ENCODE measurements at places on chromosomes 12 and 14.

- DNase-seq, result no peak
These were observed 8.2 kb downstream of the NOC4L start for GRCh38 chr12:132152411-132152821.

- peak; percentile 35 for DNase-seq
These were observed 11.0 kb downstream of the ITPR2 start for GRCh38 chr12:26822026-26822425.

- DNase-seq, result no peak
These were observed 133.8 kb downstream of the BCAT1 start for GRCh38 chr12:24815114-24815423.

- DNase-seq, result peak; percentile 63
These were observed 33.4 kb upstream of the SYNDIG1L start for GRCh38 chr14:74459289-74459946.

DNA sequence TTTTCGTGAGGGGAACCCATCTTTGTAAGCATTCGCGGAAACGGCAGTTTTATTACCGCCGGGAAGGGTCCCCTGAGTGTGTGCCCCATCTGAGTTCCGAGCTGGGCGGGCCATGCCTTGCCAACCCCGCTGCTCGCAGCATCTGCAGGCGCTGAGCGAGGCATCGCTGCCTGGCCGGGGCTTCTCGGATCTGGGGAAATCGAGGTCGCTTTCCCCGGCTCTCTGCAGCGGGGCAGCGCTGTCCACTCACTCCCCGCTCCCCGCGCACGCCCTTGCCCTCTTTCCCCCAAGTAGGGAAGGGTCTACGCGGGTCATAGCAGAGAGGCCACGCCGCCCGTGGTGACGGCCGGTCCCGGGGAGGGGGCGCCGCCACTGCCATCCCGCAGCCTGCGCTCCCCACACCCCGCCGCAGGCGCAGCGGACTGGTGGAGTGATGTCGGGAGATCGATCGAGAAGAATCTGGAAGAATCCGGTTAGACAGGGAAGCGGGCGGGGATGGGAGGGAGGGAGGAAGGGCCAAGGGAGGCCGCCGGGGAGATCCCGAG is 507 bp upstream of the FKBP4 start:
- no peak for DNase-seq

- DNase-seq, result no peak
These were observed 17.9 kb upstream of the PTGR2 start for GRCh38 chr14:73833530-73834260.

GRCh38 chr12:64608901-64609535 is 1.3 kb upstream of the RASSF3 start:
- DNase-seq, result peak; percentile 86

GRCh38 chr12:85606455-85606854 is 229.8 kb downstream of the RASSF9 start:
- no peak for DNase-seq

DNA sequence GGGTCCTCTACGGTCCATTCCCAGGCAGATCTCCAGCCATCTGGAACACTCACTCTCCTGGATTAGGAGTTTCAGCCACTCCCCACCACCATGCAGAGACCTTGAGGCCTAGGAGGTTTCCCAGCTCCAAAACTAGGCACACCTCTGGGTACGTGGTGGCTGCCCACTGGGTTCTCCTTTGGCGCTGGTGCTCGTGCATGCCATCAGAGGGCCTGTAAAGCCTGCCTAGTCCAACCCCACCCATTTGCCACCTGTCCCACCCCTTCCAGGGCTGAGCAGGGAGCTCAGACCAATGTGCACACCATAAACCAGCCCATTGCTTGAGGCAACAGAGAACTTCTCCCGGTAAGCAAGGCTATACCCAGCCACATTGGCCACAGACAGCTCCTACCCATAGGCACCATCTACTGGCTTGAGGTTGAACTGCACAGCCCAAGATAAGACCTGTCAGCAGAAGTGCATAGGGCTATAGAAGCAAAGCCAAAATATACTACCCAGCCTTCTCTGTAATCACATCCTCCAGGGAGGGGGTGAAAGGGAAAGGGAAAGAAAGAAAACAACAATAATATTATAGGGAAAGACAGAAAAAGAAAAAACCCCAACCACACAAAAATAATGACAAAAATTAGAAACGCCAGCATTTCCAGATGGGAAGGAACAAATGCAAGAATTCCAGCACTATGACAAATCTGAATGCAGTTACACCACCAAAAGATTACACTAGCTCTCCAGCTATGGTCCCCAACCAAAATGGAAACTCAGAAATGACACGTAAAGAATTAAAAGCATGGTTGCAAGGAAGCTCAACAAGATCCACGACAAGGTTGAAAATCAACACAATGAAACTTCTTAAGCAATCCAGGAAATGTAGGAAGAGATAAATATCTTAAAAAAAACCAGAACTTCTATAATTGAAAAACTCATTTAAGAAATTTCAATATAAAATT is 111.9 kb upstream of the CCDC175 start:
- DNase-seq, result peak; percentile 94

DNA sequence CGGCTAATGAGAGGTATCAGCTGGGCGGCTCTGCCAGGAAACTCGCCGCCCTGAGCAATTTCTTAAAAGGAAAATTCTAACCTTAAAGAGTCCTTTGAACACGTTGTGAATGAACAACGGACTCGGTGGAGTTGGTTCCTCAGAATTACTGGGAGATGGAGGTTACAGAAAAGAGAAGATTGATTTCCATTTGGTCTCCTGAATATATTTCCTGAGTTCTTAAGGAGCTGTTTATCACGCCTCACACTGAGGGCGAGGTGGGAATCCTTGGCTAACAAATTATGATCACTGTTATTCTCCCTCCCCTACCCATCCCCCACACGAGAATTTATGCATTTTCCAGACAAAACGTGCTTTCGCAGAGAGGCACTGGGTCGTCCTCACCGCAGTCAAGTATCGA is 194.5 kb upstream of the C14orf180 start:
- no peak for DNase-seq

DNA sequence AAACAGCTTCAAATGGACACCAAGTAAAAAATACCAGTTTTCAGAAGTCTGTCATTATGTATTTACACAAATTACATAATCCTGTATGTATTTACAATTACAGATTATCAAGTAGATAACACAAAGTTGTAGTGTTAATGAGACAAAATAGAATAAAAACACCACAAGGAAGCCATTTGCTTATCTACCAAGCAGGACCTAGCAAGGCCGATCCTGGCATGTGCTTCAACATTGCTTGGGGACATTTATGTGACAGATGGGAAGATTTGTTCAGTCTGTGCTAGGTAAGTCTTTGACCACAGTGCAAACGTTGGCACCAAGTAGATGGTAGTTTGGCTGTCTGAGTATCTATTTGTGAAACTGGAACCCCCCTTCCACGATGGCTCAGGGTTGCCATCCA is 35.8 kb downstream of the BCAT1 start:
- no peak for DNase-seq

- DNase-seq, result no peak
These were observed 512 bp downstream of the PDE1B start for GRCh38 chr12:54549774-54550451.

- no peak for DNase-seq
These were observed 45.6 kb downstream of the PITPNM2 start for GRCh38 chr12:123105211-123105826.

GRCh38 chr12:6632026-6632983 is 3.5 kb downstream of the LPAR5 start:
- no peak for DNase-seq

DNA sequence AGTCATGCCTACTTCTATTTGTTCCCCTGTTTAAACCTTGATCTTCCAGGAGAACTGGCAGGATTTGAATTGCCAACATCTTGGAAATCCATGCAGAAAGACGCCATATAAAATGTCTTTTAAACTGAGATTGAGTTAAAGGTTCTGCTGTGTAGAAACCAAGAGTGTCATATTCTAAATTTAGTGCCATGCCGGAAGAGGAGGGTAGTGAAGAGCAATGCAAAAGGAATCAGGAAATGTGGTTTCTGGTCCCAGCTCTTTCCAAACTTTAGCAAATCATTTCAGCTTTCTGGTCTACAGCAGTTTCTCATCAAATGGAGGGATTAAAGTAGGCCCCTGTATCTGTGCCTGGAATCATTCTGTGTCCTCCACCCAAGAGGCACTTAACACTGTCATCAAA is 85.7 kb downstream of the BTG1 start:
- DNase-seq, result peak; percentile 59

DNA sequence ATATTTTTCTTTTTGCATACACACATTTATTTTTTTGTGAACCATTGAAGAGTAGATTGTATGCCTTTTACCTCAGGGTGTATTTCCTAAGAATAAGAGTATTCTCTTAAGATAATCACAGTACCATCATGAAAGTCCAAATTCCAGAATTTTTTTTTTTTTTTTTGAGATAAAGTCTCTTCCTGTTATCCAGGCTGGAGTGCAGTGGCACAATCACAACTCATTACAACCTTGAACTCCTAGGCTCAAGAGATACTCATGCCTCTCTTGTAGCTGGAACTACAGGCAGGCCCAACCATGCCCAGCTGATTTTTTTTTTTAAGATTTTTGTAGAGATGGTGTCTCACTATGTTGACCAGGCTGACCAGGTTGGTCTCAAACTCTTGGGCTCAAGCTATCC is 10.9 kb downstream of the FRS2 start:
- no peak for DNase-seq

GRCh38 chr12:59643550-59643949 is 47.7 kb downstream of the SLC16A7 start:
- no peak for DNase-seq

- no peak for DNase-seq
These were observed 429.9 kb downstream of the NELL2 start for GRCh38 chr12:44446181-44446580.

DNA sequence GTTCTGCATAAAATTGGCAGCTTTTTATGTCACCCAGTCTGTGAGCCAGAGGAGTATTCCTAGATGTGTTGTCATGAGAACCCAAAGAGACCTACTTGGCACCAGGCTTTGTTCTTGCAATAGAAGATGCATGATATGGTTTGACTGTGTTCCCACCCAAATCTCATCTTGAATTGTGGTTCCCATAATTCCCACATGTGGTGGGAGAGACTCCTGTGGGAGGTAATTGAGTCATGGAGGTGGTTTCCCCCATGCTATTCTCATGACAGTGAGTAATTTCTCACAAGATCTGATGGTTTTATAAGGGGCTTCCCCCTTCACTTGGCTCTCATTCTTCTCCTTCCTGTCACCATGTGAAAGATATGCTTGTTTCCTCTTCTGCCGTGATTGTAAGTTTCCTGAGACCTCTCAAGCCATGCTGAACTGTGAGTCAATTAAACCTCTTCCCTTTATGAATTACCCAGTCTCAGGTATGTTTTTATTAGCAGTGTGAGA is 572.0 kb upstream of the ATP2B1 start:
- no peak for DNase-seq

- peak; percentile 59 for DNase-seq
These were observed 851 bp downstream of the YLPM1 start for GRCh38 chr14:74763803-74764531.

DNA sequence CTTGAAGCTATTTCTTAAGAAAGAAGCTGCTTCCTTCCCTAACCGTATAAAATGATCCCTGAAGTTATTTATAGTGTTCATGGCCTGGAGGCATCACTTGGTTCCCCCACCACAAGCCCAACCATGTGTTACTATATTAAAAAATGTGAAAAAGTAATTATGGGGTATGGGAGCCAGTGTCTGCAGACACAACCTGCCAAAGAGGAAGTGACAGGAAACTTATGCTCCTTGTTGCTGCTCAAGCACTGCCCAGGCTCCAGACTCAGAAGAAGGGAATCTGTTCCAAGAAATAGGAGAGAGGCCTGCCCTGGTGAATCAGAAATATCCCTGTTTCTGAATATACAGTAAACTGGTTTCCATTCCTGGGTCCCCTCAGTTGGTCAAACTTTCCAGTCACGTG is 217.2 kb upstream of the BMP4 start:
- DNase-seq, result peak; percentile 47

DNA sequence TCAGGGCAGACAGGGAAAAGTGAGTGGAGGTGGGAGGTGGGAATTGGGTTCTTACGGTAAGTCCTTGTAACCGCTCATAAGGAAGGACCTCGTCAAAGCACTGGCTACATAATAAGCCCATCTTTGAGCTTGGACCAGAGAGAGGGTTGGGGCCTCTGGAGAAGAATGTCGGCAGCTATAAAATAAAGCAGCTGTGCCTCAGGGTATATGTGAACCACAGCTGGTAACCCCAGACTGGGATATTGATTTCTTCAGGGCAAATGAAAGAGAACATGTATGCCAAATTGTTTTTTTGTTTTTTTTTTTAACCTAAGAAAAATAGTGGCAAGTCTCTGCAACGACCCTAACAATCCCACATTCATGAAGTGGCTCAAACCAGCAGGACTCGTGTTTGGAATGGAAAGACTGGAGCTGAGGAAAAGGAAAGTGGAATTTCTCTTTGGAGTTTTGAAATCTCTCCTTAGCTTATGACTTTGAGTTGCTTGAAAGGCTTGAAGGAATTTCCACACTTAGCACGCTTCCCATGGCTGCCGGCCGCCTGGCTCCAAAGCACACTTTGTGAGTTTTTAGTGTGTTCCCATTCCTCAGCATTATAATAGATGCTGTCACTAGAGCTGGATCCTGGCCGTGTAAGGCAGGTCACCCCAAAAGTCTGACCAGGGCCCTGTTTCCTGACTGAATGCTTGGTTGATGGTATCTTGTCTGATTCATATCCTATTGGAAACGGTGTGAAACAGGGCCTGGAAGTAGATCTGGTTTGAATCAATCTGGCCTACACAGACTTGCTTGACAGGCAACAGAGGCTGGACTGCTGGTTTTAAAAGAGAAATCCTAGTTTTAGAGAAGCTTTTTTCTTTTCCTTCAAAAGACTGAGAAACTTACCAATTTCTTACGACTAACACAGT is 244.7 kb downstream of the MSRB3 start:
- DNase-seq, result peak; percentile 25

DNA sequence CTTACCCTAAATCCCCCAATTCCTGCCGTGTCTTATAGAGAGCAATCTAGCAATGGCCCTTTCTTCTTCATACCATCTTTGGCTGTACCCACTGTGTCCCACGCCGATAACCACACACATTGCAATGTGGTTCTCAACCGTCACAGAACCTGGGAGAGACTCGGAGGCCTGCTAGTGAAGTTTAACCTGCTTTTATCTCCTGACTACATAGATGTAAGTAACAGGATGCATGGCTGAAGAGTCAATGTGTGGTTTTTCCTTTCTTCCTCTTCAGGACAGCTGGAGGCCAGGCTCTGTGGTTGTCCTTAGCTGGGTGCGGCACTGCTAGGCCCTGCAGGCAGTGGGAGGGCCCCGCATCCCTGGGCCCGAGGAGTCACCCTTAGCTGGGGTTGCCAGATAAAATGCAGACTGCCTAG is 51.3 kb downstream of the ZNF664 start:
- peak; percentile 78 for DNase-seq

- DNase-seq, result no peak
These were observed 669.0 kb upstream of the FOXG1 start for GRCh38 chr14:28097585-28097984.

GRCh38 chr12:55823419-55823818 is 5.6 kb downstream of the ORMDL2 start:
- no peak for DNase-seq

GRCh38 chr12:48995086-48995879 is 3.9 kb downstream of the DDN start:
- peak; percentile 87 for DNase-seq

GRCh38 chr12:132404951-132405741 is 75.8 kb upstream of the GALNT9 start:
- no peak for DNase-seq

- DNase-seq, result no peak
These were observed 3.2 kb downstream of the SIX6 start for GRCh38 chr14:60512126-60512525.

Data from PC-3 (cell line).